Fibroblast of lung (primary cell): ENCODE measurements at places on chromosomes 3 and 15. TPM values are rescaled to one million over a fixed set of nuclear protein-coding genes. Genes with fewer than 3 reads are reported as not detected.

- peak; percentile 10 for DNase-seq
Observed at GRCh38 chr15:74613953-74614743, 1.5 kb upstream of the CLK3 start.

DNA sequence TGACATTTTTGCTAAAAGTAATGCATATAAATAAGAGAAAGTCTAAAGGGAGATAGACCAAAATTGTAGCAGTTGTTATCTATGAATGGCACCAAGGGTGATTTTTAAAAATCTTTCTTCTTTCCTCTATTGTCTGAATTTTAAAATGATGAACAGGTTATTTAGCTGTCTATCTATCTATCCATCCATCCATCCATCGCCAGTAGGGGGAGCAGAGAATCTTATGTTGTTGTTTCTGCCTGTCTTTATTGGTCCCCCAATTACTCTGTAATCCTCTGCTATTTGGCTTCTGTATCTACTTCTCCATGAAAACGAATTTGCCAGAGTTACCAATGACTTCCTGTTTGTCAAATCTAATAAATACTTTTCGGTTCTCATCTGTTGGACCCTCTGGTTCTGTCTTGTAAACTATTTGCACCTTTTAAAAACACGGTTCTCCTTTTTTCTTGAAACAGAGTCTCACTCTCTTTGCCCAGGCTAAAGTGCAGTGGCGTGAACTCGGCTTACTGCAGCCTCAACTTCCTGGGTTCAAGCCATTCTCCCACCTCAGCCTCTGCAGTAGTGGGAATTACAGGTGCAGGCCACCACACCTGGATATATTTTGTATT, 86.0 kb downstream of the ECT2 start:
- DNase-seq, result peak; percentile 68

- DNase-seq, result no peak
Observed at GRCh38 chr3:127644641-127645370, 15.8 kb downstream of the PODXL2 start.

- DNase-seq, result peak; percentile 61
Observed at GRCh38 chr15:73617301-73617831, 15.8 kb downstream of the NPTN start.

GRCh38 chr15:53869044-53869805, 109.0 kb upstream of the UNC13C start:
- no peak for DNase-seq

GRCh38 chr3:37662785-37663184, 198.9 kb upstream of the CTDSPL start:
- no peak for DNase-seq

DNA sequence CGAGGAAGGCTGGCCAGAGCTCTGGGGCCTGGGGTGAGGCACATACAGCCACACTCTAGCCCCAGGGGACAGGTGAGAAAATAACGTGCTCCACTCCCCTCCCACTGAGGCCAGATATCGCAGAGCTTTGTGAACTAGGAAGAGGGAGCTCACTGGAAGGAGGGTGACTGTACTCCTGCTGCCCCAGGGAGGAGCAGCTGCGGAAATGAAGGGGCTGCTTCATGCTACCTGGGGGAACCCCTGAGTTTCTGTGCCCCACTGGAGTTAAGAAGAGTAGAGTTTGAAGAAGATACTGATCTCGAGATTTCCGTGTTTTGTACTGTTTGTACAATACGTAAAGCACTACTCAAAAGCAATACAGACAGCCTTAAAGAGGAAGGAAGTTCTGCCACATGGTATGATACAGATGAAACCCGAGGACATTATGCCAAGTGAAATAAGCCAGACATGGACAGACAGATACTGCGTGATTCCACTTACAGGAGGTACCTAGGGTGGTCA, 44.6 kb downstream of the CMTM6 start:
- no peak for DNase-seq

- DNase-seq, result peak; percentile 10
Observed at GRCh38 chr3:34842706-34843480, 796.4 kb upstream of the ARPP21 start.

- peak; percentile 34 for DNase-seq
Observed at GRCh38 chr3:128950223-128950938, 43.5 kb downstream of the CFAP92 start.

DNA sequence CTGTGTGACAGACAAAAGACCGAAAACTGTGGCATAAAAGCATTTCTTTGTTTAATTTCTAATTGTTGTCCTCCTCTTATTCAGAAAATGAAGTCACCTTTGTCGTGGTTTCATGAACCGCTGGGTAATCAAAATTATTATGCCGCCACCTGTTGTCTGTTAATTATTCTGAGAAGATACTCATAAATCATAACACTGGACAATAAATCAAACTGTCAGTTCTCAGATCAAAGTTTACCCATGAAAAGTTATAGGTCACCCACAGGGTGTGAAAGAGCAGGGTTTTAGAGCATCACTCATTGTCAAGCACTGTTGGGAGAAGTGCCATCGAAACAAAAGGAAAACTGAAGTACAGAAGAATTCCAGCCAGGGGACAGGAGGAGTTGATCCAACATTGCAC, 474.3 kb downstream of the NR2F2 start:
- DNase-seq, result no peak

- no peak for DNase-seq
Observed at GRCh38 chr3:3648988-3649679, 150.1 kb upstream of the LRRN1 start.

GRCh38 chr3:112121577-112122547, 11.2 kb downstream of the GCSAM start:
- DNase-seq, result no peak

DNA sequence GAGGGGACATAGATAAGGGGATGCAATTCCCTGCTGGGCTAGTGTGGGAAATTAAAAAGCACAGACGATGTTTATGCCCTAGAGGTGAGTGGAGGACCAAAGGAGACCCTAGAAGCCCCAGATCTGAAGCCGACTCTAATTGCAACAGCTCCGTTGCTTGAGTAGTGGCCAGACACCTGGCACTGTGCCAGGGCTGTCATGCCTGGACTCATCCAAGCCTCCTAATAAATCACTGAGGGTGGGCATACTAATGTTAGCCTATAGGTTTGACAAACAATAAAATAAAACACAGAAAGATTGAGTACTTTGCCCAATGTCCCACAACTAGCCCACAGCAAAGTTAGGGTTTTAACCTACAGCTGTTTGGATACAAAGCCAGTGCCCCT, 25.4 kb upstream of the MRPS22 start:
- no peak for DNase-seq

DNA sequence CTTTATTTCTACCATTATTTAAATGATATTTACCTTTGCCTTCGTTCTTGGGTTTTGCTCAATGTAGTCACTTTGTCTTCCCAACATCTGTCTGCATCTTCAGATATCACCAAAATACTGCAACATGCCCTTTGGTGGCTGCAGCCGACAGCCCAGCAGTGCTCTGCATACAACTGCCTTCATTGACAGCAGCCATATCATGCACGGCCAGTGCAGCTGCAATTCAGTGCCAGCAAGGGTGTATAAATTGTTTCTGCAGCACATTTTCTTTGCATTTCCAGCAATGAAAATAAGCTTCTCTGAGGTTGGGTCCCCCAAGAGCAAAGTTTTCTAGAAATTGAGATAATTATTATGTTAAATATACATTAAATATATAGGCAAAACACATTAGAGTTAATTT, 6.0 kb upstream of the PLSCR5 start:
- DNase-seq, result no peak

DNA sequence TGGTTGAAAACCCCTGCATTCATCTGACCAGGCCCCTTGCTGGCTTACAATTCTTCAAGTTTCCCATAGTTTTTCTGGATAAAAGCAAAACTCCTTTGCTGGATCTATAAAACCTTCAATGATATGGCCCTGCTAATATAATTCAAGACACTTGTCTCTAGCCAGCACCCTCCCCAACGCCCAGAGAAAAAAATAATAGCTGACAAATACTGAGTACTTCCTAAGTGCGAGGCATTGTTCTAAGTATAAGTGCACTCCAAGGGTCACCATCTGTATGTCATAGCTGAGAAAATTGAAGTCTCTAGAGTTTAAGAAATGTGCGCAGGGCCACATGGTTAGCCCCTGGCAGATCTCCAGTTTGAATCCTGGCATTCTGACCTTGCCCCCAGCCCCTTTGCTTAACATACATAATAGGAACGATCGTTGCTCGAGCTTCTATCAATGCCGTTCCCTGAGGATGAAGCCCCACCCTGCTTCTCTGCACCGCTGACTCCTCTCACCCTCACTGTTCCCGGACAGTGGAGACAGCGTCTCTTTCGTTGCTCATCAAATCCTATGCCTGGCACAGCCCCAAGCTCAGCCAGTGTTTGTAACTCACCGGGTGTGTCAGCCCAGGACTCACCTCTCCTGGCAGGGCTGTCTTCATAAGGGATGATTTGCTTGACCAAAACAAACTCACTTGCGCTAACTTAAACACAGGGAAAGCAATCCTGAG, 377.1 kb upstream of the PROK2 start:
- DNase-seq, result peak; percentile 52

GRCh38 chr3:18625085-18625484, 199.9 kb upstream of the SATB1 start:
- DNase-seq, result no peak

DNA sequence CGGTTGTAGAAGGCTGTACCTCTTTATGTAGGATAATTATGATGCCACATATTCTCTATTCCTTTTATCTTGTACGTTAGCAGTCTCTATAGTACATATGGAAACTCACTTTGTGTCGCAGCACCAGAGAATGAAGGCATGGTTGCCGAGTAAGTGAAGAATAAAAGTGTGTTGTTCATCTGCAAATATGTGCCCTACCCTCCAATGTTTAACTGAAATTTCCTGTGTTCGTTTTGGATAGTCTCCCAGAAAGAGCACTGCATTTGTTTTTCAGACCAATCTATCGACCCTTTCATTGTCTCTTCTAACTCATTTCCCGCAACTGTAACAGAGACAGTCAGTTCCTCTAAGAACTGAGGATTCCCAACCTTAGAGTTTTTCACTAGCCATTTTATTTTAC, 592.8 kb downstream of the TUSC7 start:
- peak; percentile 5 for DNase-seq

DNA sequence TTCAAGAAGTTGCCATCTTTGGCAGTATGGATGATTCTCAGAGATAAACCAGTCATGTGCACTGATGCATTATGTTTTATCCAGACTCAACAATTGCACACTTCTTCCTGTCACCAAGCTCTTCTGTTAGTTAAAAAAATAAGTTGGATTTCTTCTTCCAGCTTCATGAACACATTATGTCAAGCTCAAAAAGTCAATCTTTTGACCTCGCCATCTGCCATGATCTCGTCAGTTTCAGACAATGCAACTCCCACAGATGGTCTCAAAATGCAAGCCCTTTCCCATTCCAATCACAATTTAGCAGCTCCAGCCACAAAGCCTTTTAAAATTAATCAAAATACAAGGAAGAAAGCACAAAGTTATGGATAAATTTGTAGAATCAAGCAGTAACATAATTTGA, 42.8 kb downstream of the TFDP2 start:
- no peak for DNase-seq

- no peak for DNase-seq
Observed at GRCh38 chr15:69315402-69316110, 16.8 kb downstream of the PAQR5 start.

- no peak for DNase-seq
Observed at GRCh38 chr15:67855842-67856241, 16.0 kb upstream of the RNU6-1 start.

GRCh38 chr3:138019281-138020069, 9.5 kb downstream of the CLDN18 start:
- DNase-seq, result no peak

DNA sequence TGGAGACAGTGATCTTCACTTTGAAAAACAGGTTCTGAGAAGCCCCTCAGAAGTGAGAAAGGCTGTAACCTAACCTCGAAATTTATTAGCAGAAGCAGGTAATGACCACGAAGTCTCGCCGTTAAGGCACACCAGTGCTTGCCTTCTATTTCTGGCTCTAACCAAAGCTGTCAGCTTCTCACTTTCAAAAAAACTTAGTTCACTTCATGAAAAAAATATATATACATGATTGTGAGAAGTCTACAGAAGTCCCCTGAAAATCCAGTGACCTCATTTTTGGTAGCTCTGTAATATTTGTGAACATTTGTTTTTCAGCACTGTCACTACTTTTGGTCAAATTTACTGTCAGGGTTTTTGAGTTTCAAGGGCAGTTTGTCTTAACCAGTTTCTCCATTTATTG, 19.1 kb upstream of the AKAP13 start:
- no peak for DNase-seq

Gene RTP1
- total RNA-seq, result under 0.01 TPM in 1 of 2 replicates, not detected in the other

Gene SNRPN
- 139 and 163 TPM in 2 replicates for total RNA-seq

Gene USF3
- total RNA-seq, result 5.9 and 8.9 TPM in 2 replicates

Gene TM6SF1
- 2.3 and 3.6 TPM in 2 replicates for total RNA-seq

Gene ALS2CL
- 3.3 and 19.7 TPM in 2 replicates for total RNA-seq

Gene FBXO40
- total RNA-seq, result not detected in 2 replicates

Gene WDR93
- total RNA-seq, result under 0.01 and 0.17 TPM in 2 replicates

Gene MEIS2
- total RNA-seq, result 16.9 and 31.0 TPM in 2 replicates

Gene REC114
- not detected in 2 replicates for total RNA-seq

Gene DUOXA2
- not detected in 2 replicates for total RNA-seq

Gene ISY1
- total RNA-seq, result 30.3 and 34.8 TPM in 2 replicates

Gene EOMES
- total RNA-seq, result under 0.01 TPM in 1 of 2 replicates, not detected in the other

Gene UTS2B
- total RNA-seq, result 0.51 and 0.99 TPM in 2 replicates

Gene HDGFL3
- 26.2 and 43.1 TPM in 2 replicates for total RNA-seq

Gene SST
- not detected in 2 replicates for total RNA-seq

Gene AHSG
- not detected in 2 replicates for total RNA-seq

Gene COL6A5
- under 0.01 and 0.66 TPM in 2 replicates for total RNA-seq

Gene PIGZ
- 0.51 and 0.66 TPM in 2 replicates for total RNA-seq
